Stomach (tissue), 19 donors: ENCODE measurements at places on chromosomes 7 and 10. TPM values are rescaled to one million over a fixed set of nuclear protein-coding genes. Genes with fewer than 3 reads are reported as not detected.

GRCh38 chr10:12358863-12359564 is 9.7 kb downstream of the CAMK1D start:
- DNase-seq: no peak
- H3K27ac ChIP-seq: no peak overlapping the region
- H3K36me3 ChIP-seq: no peaks in the 10 kb centered on the region
- H3K4me1 ChIP-seq: peaks cover 4% of the 10 kb centered on the region
- H3K27me3 ChIP-seq: no peaks in the 10 kb centered on the region
- H3K4me3 ChIP-seq: no peak overlapping the region

DNA sequence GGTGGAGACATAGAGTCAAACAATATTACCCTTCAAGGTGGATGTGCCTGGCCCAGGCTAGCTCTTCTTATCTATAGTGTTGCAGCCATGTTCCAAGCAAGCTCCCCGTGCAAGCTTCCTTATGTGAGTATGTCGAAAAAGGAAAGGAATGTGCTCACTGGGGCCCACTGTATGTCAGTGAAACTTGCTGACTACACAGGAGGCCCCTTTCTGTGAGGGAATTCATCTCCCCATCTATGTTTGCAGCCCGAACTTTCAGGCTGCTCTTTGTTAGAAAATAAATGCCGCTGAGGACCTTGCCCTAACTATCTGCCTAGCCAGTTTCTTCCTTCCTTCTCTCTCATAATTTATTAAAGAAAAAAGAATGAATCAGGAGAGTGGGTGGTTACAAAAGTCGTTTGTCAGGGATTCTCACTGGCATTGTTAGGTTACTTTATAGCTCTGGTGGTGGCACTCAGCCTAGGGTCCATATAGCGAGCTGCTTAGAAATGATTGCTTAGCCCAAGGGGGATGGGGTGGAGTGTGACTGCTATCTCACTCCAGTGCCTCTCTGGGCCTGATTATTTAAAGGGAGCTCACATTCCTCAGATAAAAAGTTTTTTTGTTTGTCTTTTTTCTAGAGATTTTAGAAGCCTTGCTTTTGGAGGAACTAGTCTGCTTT is 302.1 kb downstream of the ABCA13 start:
- H3K4me3 ChIP-seq: no peak overlapping the region
- peak; percentile 6 for DNase-seq
- no peaks in the 10 kb centered on the region for H3K4me1 ChIP-seq
- H3K27me3 ChIP-seq: no peaks in the 10 kb centered on the region
- H3K27ac ChIP-seq: no peak overlapping the region

DNA sequence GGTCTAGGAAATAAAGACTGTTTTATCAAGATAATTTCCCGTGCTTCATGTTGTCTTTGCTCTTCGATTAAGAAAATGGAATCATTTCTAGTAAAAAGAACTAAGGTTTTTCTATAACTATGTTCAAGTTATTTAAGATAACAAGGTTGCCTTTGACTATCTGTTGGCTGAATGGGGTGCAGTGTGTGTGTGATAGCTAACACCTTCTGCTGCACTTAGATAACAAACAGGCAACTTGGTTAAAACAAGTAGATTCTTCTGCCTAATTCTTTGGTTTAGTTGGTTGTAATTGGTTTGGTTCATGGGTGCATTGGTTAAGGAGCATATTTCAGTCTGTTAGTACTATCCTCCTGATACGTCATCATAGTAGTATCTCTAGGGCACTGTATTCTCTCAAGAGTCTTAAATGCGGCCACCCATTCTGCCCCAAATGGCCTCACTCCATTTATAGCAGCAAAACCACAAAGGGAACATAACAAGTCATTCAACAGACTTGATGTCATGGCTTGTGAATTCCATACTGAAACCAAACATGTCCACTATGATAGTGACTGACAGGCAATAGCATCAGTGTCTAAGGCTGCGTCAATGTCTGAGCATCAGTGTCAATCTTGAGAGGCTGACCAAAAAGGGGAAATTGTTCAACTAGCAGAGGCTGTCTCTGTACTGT is 55.7 kb downstream of the CCDC3 start:
- no peaks in the 10 kb centered on the region for H3K36me3 ChIP-seq
- H3K27me3 ChIP-seq: no peaks in the 10 kb centered on the region
- no peak overlapping the region for H3K4me3 ChIP-seq
- no peaks in the 10 kb centered on the region for H3K4me1 ChIP-seq
- no peak overlapping the region for H3K27ac ChIP-seq
- no peak for DNase-seq

TYW1B gene
- total RNA-seq: 5.7 TPM
